EL (cell line): ENCODE measurements at places on chromosomes 7 and 10.

GRCh38 chr10:74244097-74244685 lies 93.2 kb downstream of the ADK start:
- peak; percentile 48 for DNase-seq

DNA sequence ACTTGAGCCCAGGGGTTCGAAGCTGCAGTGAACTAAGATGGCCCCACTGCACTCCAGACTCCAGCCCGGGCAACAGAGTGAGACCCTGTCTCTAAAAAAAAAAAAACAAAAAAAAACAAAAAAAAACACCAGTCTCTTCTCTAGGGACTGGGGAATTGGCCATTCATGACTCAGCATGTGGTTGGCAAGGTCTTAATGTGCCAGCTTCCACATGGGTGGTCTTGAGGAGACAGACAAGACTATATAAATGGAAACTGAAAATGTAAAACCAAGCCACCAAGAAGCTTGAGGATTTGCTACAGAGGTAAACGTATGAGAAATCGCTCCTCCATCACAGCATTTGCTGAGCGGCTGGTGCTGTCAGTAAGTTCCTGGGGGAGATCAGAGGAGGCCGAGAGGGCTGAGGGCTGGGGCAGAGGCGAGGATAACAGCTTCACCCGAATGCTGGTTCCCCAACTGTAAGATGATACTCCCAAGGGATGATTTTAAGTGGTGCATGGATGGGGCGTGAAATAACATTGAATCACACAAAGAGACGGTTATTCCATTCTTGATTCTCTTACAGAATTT lies 128.7 kb downstream of the C10orf105 start:
- no peak for DNase-seq

- no peak for DNase-seq
Observed at GRCh38 chr10:29257784-29258135, 31.1 kb upstream of the LYZL1 start.

DNA sequence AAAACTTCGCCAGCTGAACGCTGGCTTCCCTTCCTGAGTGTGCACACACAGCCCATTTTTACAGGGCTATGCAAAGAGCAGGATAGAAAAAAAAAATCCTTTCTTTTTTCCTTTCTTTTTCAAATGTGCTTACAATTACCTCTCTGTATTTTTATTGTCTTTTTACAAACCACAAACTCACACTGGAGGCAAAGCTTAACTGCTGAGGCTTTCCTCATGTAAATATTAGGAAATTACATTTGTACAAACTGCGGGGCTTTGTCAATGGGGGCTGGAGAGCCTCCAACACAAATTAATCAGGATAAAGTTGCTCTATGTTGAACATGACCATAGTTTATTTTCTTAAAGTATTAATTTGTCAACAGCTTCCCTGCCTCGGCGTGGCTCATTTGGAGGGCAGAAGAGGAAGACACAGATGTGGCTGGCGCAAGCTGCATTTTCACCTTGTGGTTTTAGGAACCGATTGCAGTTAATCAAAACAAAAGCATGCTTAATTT lies 411.7 kb upstream of the MKI67 start:
- DNase-seq, result no peak

DNA sequence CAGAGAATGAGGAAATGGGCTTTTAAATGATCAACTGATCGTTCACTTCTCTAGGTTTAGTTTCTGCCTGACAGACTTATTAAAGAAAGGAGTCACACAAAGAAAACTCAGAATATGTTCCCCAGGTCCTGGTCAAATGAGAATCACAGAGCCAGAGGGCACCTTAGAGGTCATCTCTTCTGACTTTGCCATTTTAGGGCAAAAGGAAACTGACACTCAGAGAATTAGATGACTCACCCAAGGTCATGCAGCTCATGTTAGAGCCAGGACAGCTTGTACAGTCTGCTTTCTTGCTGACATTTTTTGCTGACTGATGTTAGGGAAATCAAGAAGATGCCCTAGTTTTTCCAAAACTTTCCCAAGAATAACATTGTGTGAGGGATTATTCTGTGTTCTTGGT lies 312.7 kb upstream of the SP8 start:
- DNase-seq, result no peak

- DNase-seq, result no peak
Observed at GRCh38 chr10:11772575-11773288, 30.6 kb downstream of the ECHDC3 start.

- DNase-seq, result no peak
Observed at GRCh38 chr10:33498391-33498891, 164.0 kb upstream of the NRP1 start.

DNA sequence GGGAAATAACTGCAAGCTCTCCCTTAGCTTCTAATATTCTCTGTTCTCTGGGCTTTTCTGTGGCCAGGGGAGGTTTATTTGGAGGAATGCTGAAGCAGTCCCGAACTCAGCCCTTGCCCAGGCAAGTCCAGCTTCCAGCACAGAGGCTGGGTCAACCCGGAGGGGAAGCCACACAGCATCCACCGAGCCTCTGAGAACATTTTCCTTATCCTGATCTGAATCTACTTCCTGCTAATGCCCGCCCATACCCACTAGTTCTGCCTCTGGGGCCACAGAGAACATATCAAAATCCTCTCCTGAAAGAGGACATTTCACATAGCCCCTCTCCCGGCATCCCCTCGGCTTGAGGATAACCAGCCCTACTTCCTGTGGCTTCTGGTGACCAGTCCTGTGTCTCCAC lies 31.1 kb downstream of the SH3PXD2A start:
- DNase-seq, result no peak

- DNase-seq, result peak; percentile 42
Observed at GRCh38 chr7:77330169-77330882, 85.8 kb downstream of the GSAP start.

GRCh38 chr7:72159911-72160310 lies 252.2 kb downstream of the CALN1 start:
- DNase-seq, result no peak

DNA sequence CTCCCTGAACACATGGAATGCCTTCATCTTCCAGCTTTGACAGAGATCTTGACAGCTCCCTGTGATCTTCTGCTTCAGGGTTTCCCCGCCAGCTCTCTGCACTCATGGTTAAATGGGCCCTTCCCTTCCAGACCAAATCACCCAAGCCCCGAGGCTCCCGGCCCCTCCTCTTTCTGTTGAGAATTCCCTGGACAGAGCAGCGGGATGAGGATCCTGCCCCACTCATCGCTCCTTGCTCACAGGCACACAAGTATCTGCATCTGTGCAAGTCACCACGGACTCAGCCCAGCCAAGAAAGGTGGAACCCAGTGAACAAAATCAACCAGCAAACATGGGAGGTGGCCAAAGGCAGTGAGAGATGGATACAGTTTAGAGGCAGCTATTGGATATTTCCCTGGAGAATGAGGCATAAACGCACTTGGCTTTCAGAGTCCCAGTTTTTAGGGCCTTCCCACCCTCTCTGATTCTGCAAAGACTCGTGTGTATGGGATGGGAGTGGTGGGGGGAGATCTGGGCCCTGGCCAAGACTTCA lies 37.7 kb upstream of the CXCL12 start:
- DNase-seq, result no peak

DNA sequence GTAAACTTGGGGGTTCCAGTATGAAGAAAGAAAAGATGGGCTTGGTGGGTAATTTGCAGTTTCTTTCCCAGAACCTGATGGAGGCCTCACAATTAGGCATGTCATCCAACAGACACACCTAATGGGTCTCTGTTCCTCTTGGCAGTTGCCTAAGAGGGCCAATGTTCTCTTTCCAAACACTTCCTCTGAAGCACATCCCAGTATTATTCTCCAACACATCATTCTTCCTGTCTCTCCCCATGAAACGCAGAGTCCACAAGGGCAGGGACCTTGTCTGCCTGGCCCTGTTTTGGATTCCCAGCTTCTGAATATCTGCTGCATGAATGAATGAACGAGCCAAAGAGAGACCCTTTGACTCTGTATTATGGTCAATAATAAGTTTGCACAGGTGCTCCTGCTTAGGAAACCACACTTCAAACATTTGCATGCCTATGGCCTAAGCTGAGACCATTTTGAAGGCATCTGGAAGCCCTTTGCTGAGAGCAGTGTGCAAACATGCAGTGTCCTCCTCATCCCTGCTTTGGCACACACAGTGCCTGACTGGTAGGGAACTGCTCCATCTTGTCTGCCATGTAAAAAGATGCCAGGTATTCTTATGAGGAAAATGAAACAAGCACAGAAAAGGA lies 100.9 kb upstream of the CHST15 start:
- no peak for DNase-seq

- DNase-seq, result no peak
Observed at GRCh38 chr10:96271016-96271815, at the start of gene BLNK. TSS of gene BLNK (minus strand) at chr10:96271569. CDS start at chr10:96271398, 171 bp downstream.

DNA sequence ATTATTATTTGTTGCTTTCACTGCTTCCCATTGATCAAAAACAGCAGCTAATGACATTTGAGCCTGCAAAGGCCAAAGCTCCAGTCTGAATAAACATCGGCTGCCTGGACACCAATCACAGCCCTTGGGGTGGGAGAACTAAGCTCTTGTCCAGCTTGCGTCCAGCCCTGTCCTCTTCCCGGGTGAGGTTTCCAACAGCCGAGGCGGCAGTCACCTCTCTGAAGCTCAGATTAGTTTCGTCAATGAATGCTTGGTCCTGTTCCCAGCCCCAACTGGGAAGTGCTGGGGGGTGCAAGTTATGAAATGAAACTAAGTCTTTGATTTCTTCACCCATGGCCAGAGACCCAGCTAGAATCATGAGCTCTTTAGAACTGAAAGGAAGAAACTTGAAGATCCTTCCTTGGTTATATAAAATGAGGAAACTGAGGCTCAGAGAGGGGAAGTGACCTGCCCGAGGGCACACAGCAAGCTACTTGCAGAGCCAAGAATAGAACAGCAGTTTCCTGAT lies 114.0 kb upstream of the TCF7L2 start:
- DNase-seq, result no peak

DNA sequence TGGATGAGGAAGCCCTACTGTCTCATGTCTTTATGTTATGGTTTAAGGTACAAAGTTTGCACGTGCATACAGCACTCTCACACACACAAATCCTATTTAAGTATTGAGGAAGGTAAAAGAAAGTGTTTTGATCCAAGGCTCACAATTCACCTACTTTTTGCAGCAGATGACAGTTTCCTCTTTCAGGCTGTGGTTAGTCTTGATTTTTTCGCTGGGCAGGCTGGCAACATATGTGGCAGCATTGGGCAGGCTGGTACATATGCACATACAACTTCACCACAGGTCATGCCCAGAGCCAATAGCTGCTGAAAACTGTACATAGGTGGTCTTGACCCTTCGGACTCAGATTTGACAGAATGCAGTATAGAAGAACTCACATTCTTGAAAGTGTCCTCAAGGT lies 29.1 kb upstream of the SDHAF3 start:
- no peak for DNase-seq

DNA sequence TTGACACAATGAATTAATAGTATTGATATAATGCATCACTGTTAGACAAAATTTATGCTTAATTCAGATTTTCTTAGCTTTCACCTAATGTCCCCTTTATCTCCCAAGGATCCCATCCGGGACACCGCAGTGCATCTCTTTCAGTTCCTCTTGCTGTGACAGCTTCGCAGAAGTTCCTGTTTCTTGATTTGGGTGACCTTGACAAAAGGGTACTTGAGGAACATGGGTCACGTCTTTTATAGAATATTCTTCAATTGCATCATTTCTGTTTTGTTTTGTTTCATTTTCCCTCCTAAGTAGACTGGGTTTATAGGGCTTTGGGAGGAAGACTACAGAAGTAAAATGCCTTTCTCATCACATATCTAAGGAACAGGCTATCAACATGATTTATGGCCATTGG lies 453.2 kb downstream of the DPP6 start:
- no peak for DNase-seq

- peak; percentile 69 for DNase-seq
Observed at GRCh38 chr7:116258734-116259133, 48.4 kb downstream of the TES start.

- DNase-seq, result no peak
Observed at GRCh38 chr7:159105832-159106811, 38.5 kb downstream of the VIPR2 start.

GRCh38 chr10:119305860-119306513 lies 98.6 kb downstream of the GRK5 start:
- peak; percentile 99 for DNase-seq

- DNase-seq, result no peak
Observed at GRCh38 chr7:20892776-20893175, 106.1 kb upstream of the SP8 start.

- no peak for DNase-seq
Observed at GRCh38 chr10:69846293-69846921, 44.7 kb downstream of the COL13A1 start.

- peak; percentile 36 for DNase-seq
Observed at GRCh38 chr10:63976538-63976937, 455.3 kb downstream of the REEP3 start.

GRCh38 chr10:71344154-71344925 lies 25.3 kb downstream of the SLC29A3 start:
- no peak for DNase-seq

DNA sequence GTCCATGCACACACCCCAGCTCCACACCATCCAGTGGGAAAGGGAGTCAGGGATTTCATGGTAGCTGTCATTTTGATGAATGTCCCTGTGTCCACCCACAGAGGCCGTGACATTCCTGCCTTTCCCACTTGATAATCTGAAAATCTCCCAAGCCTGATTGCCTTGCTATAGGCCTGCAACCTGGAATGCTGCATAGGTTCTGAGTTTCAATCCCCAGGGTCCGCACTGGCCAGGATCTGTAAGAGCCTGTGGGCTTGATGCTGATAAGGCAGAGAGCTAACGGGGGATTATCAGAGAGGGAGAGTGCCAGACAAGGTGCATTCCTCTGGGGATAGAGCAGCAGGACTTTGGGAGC lies 57.5 kb downstream of the RBM20 start:
- DNase-seq, result no peak

GRCh38 chr7:41436139-41436538 lies 266.8 kb downstream of the INHBA start:
- DNase-seq, result peak; percentile 11

GRCh38 chr10:73763343-73763742 lies 18.5 kb upstream of the CHCHD1 start:
- no peak for DNase-seq

- peak; percentile 88 for DNase-seq
Observed at GRCh38 chr10:132946-133898, 2.0 kb upstream of the ZMYND11 start.

GRCh38 chr10:119370111-119370741 lies 162.9 kb downstream of the GRK5 start:
- peak; percentile 83 for DNase-seq

- DNase-seq, result no peak
Observed at GRCh38 chr7:16086743-16087142, 334.6 kb downstream of the CRPPA start.

GRCh38 chr7:101177644-101178043 lies 2.4 kb downstream of the NAT16 start:
- DNase-seq, result no peak
